Omental fat pad (tissue), 4 donors: ENCODE measurements at places on chromosomes 6 and 20. TPM values are rescaled to one million over a fixed set of nuclear protein-coding genes. Genes with fewer than 3 reads are reported as not detected.

Gene DNAH8
- not detected for total RNA-seq

Gene NMBR
- total RNA-seq = not detected

Gene ATXN1
- 46.4 TPM for total RNA-seq

Gene FAM217A
- total RNA-seq = not detected

Gene CLVS2
- not detected for total RNA-seq

Gene MROH8
- 1.4 TPM for total RNA-seq

Gene SLCO4A1
- 67.4 TPM for total RNA-seq

Gene DPPA5
- not detected for total RNA-seq

Gene C6orf58
- not detected for total RNA-seq
